ENCODE measurements at places on chromosomes 3 and 15.

DNA sequence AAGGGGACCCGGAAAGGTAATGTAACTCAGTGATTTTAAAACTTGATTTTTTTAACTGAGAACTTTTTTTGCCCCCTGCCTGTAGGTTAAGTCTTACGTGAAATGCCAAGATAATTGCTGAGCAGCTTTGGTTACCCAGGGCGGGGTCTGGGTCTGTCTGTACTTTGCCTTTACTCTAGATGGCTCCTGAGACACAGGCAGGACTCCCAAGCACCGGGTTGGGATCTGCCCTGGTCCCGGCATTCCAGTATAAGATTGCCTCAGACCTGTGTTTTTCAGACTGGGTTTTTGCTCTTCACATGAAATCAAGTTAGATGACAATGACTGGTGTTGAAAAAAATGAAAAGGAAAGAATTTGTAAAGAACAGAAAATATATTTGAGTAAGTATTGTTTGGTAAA lies 40.3 kb downstream of the WDR76 start:
- no peak for DNase-seq
- no peak overlapping the region for H3K27ac ChIP-seq
- no peaks in the 10 kb centered on the region for H3K4me1 ChIP-seq
- H3K27me3 ChIP-seq = no peaks in the 10 kb centered on the region

- H3K4me1 ChIP-seq = peaks cover 88% of the 10 kb centered on the region
- H3K27me3 ChIP-seq = no peaks in the 10 kb centered on the region
- H3K27ac ChIP-seq = peak overlapping the region; percentile 77
- DNase-seq = no peak
- no peak overlapping the region for H3K4me3 ChIP-seq
Measured at GRCh38 chr3:152283492-152284381, 15.0 kb downstream of the MBNL1 start.

- H3K36me3 ChIP-seq = no peaks in the 10 kb centered on the region
- H3K4me3 ChIP-seq = no peak overlapping the region
- H3K4me1 ChIP-seq = peaks cover 16% of the 10 kb centered on the region
- no peak for DNase-seq
- no peak overlapping the region for H3K27ac ChIP-seq
- no peaks in the 10 kb centered on the region for H3K27me3 ChIP-seq
Measured at GRCh38 chr15:76962337-76963013, 30.9 kb downstream of the RCN2 start.

GRCh38 chr15:66654361-66654738 lies 47.7 kb upstream of the SMAD6 start:
- no peaks in the 10 kb centered on the region for H3K36me3 ChIP-seq
- peaks cover 33% of the 10 kb centered on the region for H3K4me1 ChIP-seq
- no peak for DNase-seq
- no peak overlapping the region for H3K4me3 ChIP-seq
- H3K27ac ChIP-seq = peak overlapping the region; percentile 79

DNA sequence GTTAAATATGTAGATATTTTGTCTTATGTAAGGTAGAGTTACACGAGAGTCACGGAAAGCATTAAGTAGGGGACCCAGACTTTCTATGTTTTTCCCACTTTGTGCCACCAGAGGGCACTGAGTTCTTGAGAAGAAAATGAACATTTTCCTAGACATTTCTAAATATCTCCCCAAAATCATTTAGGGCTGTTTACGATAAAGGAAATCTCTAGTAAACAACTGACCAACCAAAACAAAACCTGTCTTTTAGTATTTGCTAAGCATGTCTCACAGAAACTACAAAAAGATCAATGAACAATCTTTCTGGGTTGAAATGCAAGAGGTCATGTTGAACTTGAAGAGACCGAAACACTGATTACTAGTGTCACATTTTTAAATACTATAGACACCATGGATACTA lies 16.1 kb downstream of the POU1F1 start:
- no peak for DNase-seq
- H3K36me3 ChIP-seq = no peaks in the 10 kb centered on the region
- H3K27me3 ChIP-seq = no peaks in the 10 kb centered on the region
- H3K4me1 ChIP-seq = no peaks in the 10 kb centered on the region

- no peaks in the 10 kb centered on the region for H3K27me3 ChIP-seq
- H3K27ac ChIP-seq = no peak overlapping the region
- no peaks in the 10 kb centered on the region for H3K4me1 ChIP-seq
- no peak for DNase-seq
- no peaks in the 10 kb centered on the region for H3K36me3 ChIP-seq
- no peak overlapping the region for H3K4me3 ChIP-seq
Measured at GRCh38 chr3:40996382-40996781, 202.9 kb upstream of the CTNNB1 start.

DNA sequence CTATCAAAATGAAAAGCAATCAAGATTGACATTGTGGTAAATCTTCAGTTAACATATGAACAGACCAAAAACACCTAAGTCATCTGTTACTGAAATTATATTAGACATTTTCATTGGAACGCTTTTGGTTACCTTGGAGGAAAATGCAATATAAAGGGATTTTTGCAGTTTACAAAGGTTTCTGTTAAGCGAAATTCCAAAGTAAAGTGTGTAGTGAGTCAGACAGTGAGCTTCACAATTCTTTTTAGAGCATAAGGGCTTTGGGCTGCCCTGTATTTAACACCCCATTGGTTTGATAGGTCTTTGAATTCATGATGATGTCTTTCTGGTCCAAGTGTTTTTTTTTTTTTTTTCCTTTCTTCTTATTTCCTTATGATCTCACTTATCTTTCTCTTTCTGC lies 462.8 kb downstream of the EDEM1 start:
- H3K36me3 ChIP-seq = no peaks in the 10 kb centered on the region
- H3K27ac ChIP-seq = no peak overlapping the region
- no peaks in the 10 kb centered on the region for H3K27me3 ChIP-seq

Data from heart right ventricle (tissue), 16 donors.